Activated CD4-positive, alpha-beta memory T cell treated with anti-CD3 and anti-CD28 coated beads for 36 hours (primary cell): ENCODE measurements at places on chromosomes 11 and 22. TPM values are rescaled to one million over a fixed set of nuclear protein-coding genes. Genes with fewer than 3 reads are reported as not detected.
A peak's percentile ranks its signal among the peaks of the same experiment; 100 is the strongest.

The FDXACB1 gene
- 5.6 TPM for total RNA-seq

The RIC8A gene
- 104 TPM for total RNA-seq

The ENTHD1 gene
- total RNA-seq, result 0.41 TPM

The DERL3 gene
- 9.7 TPM for total RNA-seq

The OR51B2 gene
- not detected for total RNA-seq

DNA sequence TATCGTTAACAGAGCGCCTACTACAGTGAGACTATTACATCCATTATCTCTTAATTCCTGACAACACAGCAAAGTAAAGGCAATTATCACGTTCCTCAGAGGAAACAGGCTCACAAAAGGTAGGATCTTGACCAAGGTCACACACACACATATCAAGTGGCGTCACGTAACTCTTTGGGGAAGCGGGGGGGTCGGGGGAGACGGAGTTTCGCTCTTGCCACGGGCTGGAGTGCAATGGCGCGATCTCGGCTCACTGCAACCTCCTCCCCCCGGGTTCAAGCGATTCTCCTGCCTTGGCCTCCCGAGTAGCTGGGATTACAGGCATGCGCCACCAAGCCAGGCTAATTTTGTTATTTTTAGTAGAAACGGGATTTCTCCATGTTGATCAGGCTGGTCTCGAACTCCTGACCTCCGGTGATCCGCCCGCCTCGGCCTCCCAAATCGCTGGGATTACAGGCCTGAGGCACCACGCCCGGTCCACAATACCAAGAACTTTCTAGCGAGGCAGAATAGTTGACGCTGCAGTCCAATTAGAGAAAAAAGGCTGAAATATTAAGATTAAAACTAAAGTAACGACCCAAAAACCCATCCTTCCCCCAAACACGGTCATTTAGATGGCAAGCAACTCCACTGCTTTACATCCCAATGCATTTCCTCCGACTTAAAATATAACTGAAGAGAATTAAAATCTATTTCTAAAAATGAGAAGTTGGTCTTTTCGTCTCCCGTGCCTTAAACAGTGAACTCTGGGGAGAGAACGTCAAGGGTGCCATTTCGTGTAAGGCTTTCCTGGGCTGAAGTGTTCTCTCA, 1.2 kb downstream of the DDX17 start:
- DNase-seq, result peak; percentile 76
- peak overlapping the region; percentile 97 for H3K27ac ChIP-seq
- no peaks in the 10 kb centered on the region for H3K27me3 ChIP-seq
- H3K36me3 ChIP-seq, result peaks cover 48% of the 10 kb centered on the region
- peak overlapping the region; percentile 100 for H3K4me3 ChIP-seq
- H3K4me1 ChIP-seq, result peaks cover 48% of the 10 kb centered on the region

- H3K27ac ChIP-seq, result no peak overlapping the region
- no peaks in the 10 kb centered on the region for H3K36me3 ChIP-seq
- H3K4me1 ChIP-seq, result no peaks in the 10 kb centered on the region
- DNase-seq, result no peak
Measured at GRCh38 chr11:15418921-15419320, 304.2 kb downstream of the INSC start.

DNA sequence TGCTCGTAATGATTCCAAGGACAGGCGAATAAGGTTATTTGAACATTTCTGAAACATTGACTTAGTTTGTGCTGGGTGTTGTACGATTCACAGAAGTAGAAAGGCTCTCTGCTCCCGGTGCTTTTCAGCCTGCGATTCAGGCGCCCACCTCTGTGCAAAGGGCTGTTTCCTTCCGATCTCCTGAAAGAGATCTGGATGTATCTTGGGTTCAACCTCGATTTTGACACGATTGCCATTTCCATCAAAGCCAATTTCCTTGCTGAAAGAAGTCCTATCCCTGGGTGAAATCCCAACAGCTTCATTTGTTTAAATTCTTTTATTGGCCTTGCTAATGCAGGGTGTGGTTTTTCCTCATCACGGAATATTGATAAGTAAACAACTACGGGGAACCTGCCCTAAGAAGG, 1.1 kb upstream of the ZC3H12C start:
- peak overlapping the region; percentile 74 for H3K4me3 ChIP-seq
- peaks cover 9% of the 10 kb centered on the region for H3K4me1 ChIP-seq
- no peak for DNase-seq
- peaks cover 39% of the 10 kb centered on the region for H3K27me3 ChIP-seq
- H3K36me3 ChIP-seq, result no peaks in the 10 kb centered on the region
- H3K27ac ChIP-seq, result no peak overlapping the region

GRCh38 chr11:130737041-130737830, 179.0 kb downstream of the SNX19 start:
- H3K4me3 ChIP-seq, result no peak overlapping the region
- no peaks in the 10 kb centered on the region for H3K4me1 ChIP-seq
- H3K36me3 ChIP-seq, result no peaks in the 10 kb centered on the region
- no peak for DNase-seq

- no peaks in the 10 kb centered on the region for H3K36me3 ChIP-seq
- H3K27me3 ChIP-seq, result peaks cover 3% of the 10 kb centered on the region
- H3K4me3 ChIP-seq, result no peak overlapping the region
- peak; percentile 38 for DNase-seq
- peaks cover 5% of the 10 kb centered on the region for H3K4me1 ChIP-seq
Measured at GRCh38 chr11:45045683-45046471, 95.2 kb upstream of the TP53I11 start.

- H3K4me3 ChIP-seq, result no peak overlapping the region
- peaks cover 8% of the 10 kb centered on the region for H3K4me1 ChIP-seq
- no peaks in the 10 kb centered on the region for H3K36me3 ChIP-seq
Measured at GRCh38 chr22:45608763-45609180, 62.9 kb upstream of the ATXN10 start.

DNA sequence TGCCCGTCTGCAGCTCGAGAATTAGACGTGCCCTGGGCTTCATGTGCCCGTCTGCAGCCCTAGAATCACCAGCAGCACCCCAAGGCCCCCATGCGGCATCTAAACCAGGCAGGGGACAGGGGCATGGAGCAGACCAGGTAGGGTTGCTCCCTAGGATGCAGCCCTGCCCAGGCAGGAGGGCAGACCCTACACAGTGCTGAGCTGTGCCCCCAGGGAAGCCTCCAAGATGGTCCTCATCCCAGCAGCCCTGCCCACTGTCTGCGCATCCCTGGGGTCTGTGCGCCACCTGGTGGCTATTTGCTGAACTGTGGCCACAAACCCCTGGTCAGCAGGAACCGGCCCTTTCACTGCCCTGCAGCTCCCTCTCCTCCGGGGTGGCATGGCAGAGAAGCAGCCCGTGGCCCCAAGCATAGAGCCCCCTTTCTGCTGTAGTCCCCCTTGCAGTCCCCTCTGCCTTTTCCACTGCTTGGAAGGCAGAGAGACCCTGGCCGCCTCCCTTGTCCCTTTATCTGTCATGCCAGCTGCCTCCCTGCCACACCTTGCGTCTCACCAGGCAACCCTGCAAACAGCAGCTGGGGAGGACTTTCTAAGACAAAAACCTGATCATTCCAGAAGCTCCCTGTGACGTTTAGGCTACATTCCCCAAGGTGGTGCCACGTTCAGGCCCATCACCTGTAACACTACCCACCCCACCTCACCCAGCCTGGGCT, 86.6 kb downstream of the KCNQ1 start:
- peaks cover 13% of the 10 kb centered on the region for H3K4me1 ChIP-seq
- no peak overlapping the region for H3K27ac ChIP-seq
- H3K27me3 ChIP-seq, result no peaks in the 10 kb centered on the region
- no peaks in the 10 kb centered on the region for H3K36me3 ChIP-seq
